Aortic smooth muscle cell (primary cell): ENCODE measurements at places on chromosomes 2 and 18. TPM values are rescaled to one million over a fixed set of nuclear protein-coding genes. Genes with fewer than 3 reads are reported as not detected.

The TANC1 gene
- 27.1 and 46.6 TPM in 2 replicates for total RNA-seq

The SLC16A14 gene
- 3.2 and 6.2 TPM in 2 replicates for total RNA-seq

The CD207 gene
- not detected in 2 replicates for total RNA-seq

The NETO1 gene
- total RNA-seq, result not detected in 2 replicates

The GBX2 gene
- total RNA-seq, result not detected in 2 replicates

The BCL2 gene
- 1.6 TPM in 2 replicates for total RNA-seq

The BCL2L11 gene
- 1.6 TPM in 2 replicates for total RNA-seq

The REG3G gene
- not detected in 2 replicates for total RNA-seq

The CRYBA2 gene
- total RNA-seq, result not detected in 2 replicates

The ABCG8 gene
- total RNA-seq, result not detected in 2 replicates

The PTH2R gene
- under 0.01 TPM in 1 of 2 replicates, not detected in the other for total RNA-seq

The RUFY4 gene
- not detected in 2 replicates for total RNA-seq

The TOGARAM2 gene
- total RNA-seq, result under 0.01 and 0.12 TPM in 2 replicates

The SIX3 gene
- total RNA-seq, result not detected in 2 replicates

The CHRNA1 gene
- total RNA-seq, result 0.06 and 0.13 TPM in 2 replicates

The FASTKD2 gene
- 35.6 and 37.7 TPM in 2 replicates for total RNA-seq

The NDUFV2 gene
- total RNA-seq, result 106 and 116 TPM in 2 replicates

The CYP27C1 gene
- not detected in 2 replicates for total RNA-seq

The MATN3 gene
- total RNA-seq, result 0.26 and 0.44 TPM in 2 replicates

The TYW5 gene
- 7.1 and 7.9 TPM in 2 replicates for total RNA-seq

The DUSP19 gene
- 4.6 and 5.3 TPM in 2 replicates for total RNA-seq

The IL1F10 gene
- not detected in 2 replicates for total RNA-seq

The KIAA2012 gene
- total RNA-seq, result under 0.01 TPM in 1 of 2 replicates, not detected in the other

The MAP3K19 gene
- total RNA-seq, result not detected in 2 replicates

The LIMS3 gene
- 7.9 and 13.2 TPM in 2 replicates for total RNA-seq

The RBM44 gene
- 0.26 and 0.56 TPM in 2 replicates for total RNA-seq

The GNLY gene
- total RNA-seq, result not detected in 2 replicates

The ATG4B gene
- 51.9 and 60.7 TPM in 2 replicates for total RNA-seq

The FBXO15 gene
- total RNA-seq, result 0.12 and 0.26 TPM in 2 replicates

The TXNDC9 gene
- total RNA-seq, result 48.0 and 52.8 TPM in 2 replicates

The GKN2 gene
- not detected in 2 replicates for total RNA-seq

The RTP5 gene
- not detected in 2 replicates for total RNA-seq

The PLGLB1 gene
- total RNA-seq, result 0.26 TPM in 1 of 2 replicates, not detected in the other

The TNFAIP6 gene
- 20.5 and 25.2 TPM in 2 replicates for total RNA-seq

The TMEM200C gene
- 0.06 TPM in 1 of 2 replicates, not detected in the other for total RNA-seq
